ENCODE measurements at places on chromosomes 4 and X.

DNA sequence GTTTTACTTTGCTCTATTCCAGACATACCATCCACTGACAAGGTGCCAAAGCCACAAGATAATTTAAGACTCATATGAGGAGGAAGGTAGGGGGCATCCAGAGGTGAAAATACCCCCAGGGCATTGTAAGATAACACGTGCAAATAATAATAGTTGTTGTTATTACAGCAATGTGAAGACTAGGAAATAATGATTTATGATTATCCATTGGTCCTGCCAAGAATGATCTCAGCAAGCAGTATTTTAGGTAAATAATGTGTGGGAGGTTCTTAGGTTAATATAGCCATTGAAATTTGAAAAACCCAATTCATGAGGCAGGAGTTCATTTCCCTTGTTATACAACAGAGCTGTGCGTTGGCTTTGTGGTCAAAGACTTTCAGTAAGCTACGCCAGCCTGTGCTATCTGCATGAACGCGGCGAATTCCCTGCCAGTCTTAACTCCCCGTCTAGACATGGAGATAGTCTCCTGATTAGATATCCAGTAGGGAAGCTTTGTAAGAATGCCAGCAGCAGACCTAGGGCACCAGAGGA lies 47.2 kb upstream of the MXRA5 start:
- DNase-seq, result no peak

DNA sequence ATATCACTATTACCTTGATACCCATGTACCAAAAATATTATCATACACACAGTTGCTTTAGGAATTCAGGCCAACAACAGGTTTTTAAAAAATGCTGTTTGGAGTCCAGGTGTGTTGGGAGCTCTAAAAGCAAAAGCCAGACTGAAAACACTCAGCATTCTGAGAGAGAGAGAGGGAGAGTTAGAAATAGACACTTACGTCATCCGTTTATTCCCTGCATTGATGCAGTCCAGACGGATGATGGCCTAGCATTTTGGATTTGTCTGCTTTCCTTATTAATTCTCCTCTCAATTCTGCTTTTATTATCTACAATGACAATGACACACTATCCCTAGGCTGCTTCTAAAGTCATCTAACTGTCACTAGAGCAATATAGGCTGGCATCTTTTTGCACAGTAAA lies 358.3 kb upstream of the BOD1L1 start:
- peak; percentile 53 for DNase-seq

DNA sequence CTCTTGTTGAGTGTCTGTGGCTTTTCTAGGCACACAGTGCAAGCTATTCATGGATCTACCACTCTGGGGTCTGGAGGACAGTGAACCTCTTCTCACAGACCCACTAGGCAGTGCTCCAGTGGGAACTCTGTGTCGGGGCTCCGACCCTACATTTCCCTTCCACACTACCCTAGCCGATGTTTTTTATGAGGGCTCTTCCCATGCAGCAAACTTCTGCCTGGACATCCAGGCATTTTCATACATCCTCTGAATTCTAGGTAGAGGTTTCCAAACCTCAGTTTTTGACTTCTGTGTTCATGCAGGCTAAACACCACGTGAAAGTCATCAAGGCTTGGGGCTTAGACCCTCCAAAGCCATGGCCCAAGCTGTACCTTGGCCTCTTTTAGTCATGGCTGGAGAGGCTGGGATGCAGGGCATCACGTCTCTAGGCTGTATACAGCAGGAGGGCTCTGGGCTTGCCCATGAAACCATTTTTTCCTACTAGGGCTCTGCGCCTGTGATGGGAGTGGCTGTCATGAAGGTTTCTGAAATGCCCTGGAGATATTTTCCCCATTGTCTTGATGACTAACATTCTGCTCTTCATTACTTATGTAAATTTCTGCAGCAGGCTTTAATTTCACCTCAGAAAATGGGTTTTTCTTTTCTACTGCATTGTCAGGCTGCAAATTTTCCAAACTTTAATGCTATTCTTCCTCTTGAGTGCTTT lies 249.8 kb upstream of the CPEB2 start:
- DNase-seq, result no peak

- DNase-seq, result no peak
Measured at GRCh38 chr4:189293459-189293858, 647.2 kb upstream of the FRG1 start.

Measured in fibroblast of lung (primary cell).